SW 1271 (cell line): ENCODE measurements at places on chromosomes 7 and 10.
A peak's percentile ranks its signal among the peaks of the same experiment; 100 is the strongest.

GRCh38 chr10:78378192-78378591 is 344.5 kb downstream of the RPS24 start:
- no peak for DNase-seq

GRCh38 chr10:78551184-78552005 is 517.4 kb upstream of the ZMIZ1 start:
- no peak for DNase-seq

- DNase-seq = no peak
Measured at GRCh38 chr7:157846271-157846670, 509.5 kb downstream of the DNAJB6 start.

GRCh38 chr10:118300320-118300719 is 41.8 kb downstream of the FAM204A start:
- DNase-seq = no peak

GRCh38 chr10:133260895-133261725 is 15.6 kb downstream of the ADAM8 start:
- DNase-seq = peak; percentile 63

DNA sequence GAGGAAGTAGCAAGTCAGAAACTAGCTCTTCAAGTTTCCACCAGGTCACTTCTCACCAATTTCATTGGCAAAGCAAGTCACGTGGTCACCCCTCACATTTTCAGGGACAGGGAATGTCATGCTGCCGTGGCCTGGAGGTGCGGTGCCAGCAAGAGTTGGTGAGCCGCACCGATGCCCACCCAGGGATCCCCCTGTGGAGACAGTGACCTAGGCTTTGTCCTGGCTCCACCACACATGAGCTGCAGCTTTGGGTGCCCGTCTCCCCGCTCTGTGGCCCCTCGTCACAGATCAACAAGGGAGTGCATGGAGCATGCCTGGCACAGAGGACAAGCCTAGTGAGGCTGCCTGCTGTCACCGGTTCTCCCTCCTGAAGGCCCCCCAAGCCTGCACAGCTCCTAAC is 226.7 kb upstream of the PPP2R2D start:
- DNase-seq = no peak

DNA sequence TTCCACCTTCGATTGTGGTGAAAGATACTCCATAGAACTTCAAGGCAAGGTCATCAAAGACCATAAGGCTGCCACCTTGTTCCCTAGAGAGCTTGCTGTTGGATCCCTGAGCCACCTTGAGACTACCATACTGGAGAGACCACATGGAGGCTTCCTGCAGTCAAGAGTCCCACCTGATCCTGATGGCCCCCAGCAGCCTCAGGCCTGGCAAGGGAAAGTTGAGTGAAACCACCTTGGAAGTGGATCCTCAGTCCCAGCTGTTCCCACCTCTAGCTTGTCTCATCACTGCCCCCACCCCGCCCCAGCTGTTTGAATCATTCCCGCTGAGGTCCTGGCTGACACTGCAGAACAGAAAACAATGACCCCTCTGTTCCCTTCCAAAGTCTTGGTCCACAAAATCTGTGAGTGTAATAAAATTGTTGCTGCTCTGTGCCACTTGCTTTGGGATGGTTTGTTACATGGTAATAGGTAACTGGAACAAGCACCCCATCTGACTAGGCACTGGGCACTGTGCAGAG is 32.0 kb downstream of the PRLHR start:
- no peak for DNase-seq
